Bronchial smooth muscle cell (primary cell): ENCODE measurements at places on chromosomes 1 and 21. TPM values are rescaled to one million over a fixed set of nuclear protein-coding genes. Genes with fewer than 3 reads are reported as not detected.

The KRTAP21-2 gene
- not detected in 2 replicates for total RNA-seq

The S100A9 gene
- total RNA-seq, result 1.1 and 2.5 TPM in 2 replicates

The CD84 gene
- total RNA-seq, result not detected in 2 replicates

The ANGPTL3 gene
- total RNA-seq, result not detected in 2 replicates

The MIXL1 gene
- not detected in 2 replicates for total RNA-seq

The CTBS gene
- total RNA-seq, result 6.6 and 9.2 TPM in 2 replicates
